Right ventricle myocardium inferior (tissue), 1 donor: ENCODE measurements at places on chromosomes 6 and 20. TPM values are rescaled to one million over a fixed set of nuclear protein-coding genes. Genes with fewer than 3 reads are reported as not detected.

The TRIM40 gene
- total RNA-seq = not detected

GRCh38 chr6:137341681-137342195 lies 122.6 kb upstream of the IFNGR1 start:
- DNase-seq = peak; percentile 75

DNA sequence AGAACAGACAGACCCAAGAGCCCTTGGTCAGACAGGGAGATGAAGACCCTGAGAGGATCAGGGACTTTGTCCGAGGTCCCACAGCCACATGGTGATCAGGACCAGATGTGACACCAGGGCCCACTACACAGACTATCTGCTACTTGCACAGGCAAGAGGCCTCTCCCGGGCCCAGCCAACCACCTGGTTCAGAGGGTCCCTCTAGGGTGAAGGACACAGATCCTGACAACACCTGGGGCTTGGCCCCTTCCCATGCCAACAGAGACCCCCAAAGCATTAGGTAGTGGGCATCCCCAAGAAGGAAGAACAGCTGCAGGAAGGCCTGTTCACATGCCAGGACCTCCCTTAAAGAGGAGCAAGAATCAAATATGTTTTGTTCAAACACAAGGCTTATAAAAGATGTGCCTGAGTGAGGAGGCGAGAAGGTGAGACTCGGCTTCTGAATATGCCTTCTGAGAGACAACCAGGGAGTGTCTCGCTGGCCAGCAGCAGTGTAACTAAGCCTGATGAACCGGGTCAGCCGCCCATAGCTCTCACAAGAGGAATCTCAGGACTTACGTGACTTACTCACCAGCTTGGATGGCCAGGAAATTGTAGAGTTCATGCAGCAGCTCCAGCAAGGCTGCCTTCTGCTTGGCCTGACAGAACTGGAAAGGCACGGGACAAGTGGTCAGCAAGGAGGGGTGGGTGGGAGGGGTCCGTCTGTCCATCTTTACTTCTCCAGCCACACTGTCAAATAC lies 5.0 kb downstream of the LEMD2 start:
- no peak for DNase-seq

The TULP1 gene
- total RNA-seq = not detected

DNA sequence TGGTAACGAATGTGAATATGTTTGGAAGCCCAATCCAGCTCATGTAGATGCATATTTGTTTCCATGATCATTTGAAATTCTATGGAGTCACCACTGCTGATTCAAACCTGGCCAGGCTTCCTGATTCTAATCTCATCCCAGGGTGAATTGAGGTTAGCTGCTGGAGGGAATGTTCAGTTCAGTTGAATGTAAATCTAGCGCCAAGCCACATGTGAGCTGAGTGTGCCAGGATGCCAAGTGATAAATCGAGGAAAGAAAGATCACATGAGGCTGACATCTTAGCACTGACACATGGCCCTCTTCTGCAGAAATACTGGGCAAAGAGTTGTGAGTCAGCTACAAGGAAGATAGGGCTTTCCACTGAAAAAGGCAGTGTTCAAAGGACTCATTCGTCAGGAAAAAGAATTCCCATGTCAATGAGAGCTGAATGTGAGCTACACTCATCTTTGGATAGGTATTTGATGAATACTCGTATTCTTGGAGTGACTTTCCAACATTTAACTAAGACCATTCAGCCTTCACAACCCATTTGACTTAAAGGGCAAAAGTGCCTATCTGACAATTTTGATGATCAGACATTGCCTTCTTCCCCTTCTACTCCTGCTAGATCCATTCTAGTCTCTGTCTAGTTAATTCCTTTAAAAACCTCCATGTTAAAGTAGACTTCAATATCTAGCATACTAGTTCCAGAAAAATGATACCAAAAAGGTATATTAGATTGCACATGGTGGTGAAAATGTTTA lies 172.1 kb downstream of the MTFR2 start:
- no peak for DNase-seq

GRCh38 chr6:87541744-87542143 lies 48.0 kb downstream of the RARS2 start:
- DNase-seq = no peak

DNA sequence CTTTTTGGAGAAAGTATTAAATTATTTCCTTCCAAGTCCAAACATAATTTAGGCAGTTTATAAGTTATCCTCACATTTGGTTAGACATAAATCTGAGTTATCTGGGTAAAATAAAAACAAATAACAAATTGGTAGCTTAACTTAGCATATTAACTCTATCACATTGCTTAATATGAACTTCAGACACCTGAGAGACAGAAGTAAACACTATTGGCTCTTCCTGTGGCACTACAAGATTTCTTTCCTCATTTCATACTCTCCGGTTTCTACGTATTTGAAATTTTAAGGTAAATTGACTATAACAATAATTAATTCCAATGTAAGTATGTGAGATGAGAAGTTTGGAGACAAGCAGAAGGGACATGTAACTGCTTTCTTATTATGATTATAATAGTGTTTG lies 106.8 kb downstream of the TRMT11 start:
- DNase-seq = no peak

GRCh38 chr6:144696610-144697368 lies 411.7 kb downstream of the UTRN start:
- no peak for DNase-seq

The NKX2-2 gene
- not detected for total RNA-seq

GRCh38 chr6:33636655-33637054 lies 15.5 kb downstream of the ITPR3 start:
- no peak for DNase-seq

The KLC4 gene
- total RNA-seq = 30.0 TPM

- DNase-seq = no peak
These were observed 4.9 kb upstream of the SLC24A3 start for GRCh38 chr20:19207541-19207940.

DNA sequence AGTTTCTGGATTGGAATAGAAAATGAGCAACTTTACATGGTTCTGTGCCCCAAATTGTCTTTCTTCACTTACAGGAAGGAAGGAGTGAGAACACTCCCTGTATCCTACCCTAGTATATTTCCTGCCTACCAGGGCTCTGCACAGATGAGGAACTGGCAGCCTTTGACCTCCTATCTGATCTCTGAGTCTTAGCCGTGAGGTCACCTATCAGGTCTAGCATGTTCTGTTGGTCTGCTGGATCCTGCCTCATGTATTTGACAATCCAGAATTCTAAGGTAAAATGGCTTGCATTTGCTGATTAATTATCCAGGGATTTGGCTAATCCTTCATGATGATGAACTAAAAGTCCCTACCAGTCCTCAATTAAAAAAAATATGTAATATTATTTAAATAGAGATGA lies 35.0 kb upstream of the TRAM2 start:
- no peak for DNase-seq

The RAB44 gene
- 0.08 TPM for total RNA-seq

The PI16 gene
- total RNA-seq = 15.1 TPM

- DNase-seq = no peak
These were observed 93.3 kb downstream of the SCML4 start for GRCh38 chr6:107730683-107731314.

GRCh38 chr20:24149881-24150307 lies 161.3 kb upstream of the GGTLC1 start:
- no peak for DNase-seq

- no peak for DNase-seq
These were observed 160.5 kb downstream of the TFAP2B start for GRCh38 chr6:50979171-50979525.

DNA sequence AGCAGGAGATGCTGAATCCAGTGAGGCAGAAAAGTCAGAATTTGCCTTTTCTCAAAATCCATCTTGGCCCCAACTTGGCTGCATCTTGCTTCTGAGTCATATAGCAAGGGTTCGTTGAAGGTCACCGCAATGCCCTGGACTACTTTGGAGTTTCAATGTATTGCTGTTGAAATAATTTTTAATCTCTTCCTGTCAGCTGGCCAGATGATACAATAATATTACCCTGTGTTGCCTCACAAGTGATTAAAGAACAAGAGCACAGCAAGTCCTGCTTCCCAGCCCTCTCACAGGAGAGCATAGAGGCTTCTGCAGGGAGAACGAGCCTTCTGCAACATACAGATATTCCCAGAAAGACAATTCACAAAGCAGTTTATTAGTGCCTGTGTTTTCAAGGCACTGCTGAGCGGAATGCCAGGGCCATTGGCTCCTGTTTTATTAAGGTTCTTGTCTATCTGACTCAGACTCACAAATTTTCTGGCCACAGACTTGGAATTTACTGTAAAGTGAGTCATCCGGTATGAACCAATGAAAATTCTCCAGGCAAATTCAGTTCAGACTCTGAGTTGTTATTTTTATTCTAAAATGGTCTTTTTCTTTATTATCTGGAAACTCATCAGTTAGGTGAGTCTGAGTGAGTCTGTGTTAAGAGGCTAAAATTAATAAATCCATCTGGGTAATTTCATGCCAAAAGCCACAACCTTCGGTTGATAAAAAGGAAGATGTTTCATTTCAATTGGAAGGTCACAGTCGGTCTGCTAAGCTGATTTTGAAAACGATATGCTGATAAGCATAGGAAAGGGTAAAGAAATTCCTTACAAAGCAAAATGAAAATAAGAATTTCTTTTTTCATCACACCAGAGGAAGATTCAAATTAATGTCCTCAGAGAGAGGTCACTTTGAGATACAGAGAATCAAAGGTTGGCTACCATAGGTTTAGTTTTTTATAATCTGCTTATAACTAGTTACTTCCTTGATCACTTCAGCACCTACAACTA lies 289.4 kb upstream of the STXBP5 start:
- DNase-seq = no peak

The ECT2L gene
- 1.1 TPM for total RNA-seq

DNA sequence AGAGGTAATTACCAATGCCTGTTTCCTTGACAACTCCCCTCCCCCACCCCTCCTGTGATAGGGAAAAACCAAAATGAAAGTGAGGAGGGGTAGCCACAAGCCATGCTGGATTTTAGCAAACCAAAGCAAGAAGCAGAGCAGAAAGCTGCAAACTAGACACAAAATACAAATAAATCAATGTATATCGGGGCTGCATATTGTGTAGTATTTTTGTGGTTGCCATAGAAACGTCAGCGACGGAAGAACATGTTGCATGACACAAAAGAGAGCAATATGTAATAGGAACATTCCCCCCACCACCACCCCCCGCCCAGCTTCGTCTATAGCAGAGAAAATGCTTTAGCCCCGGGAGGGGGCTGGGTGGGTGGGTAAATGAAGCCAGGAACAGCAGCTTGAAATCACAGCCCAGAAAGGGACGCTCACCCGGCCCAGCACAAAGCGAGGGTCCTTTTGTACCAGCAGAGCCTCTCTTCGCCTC lies 548 bp downstream of the AGPAT4 start:
- DNase-seq = no peak

The ZC2HC1B gene
- not detected for total RNA-seq
